ENCODE measurements at places on chromosomes 7 and 10. TPM values are rescaled to one million over a fixed set of nuclear protein-coding genes. Genes with fewer than 3 reads are reported as not detected.

GPR141 gene
- total RNA-seq = not detected

STAMBPL1 gene
- 53.0 TPM for total RNA-seq

NDUFB8 gene
- total RNA-seq = 160 TPM

- no peaks in the 10 kb centered on the region for H3K27me3 ChIP-seq
- H3K36me3 ChIP-seq = no peaks in the 10 kb centered on the region
Observed at GRCh38 chr10:51530541-51530940, 168.9 kb downstream of the CSTF2T start.

DNA sequence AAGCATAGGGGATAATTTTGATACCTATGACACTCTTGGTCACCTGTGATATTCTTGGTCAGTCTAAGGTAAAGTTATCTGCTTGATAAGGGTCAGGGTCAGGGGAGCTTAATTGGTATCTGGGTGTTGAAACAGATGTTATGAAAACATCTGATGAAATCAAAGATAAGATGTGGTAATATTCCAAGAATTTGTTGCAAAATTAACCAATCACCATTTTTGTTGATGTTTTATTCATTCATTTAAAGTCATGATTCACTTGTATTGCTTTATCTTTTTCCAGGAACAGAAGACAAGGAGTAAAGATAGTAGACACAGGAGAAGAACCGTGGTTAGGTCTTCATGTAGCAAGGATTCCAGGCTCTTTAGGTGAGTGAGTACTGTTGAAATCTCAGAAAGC, 103.1 kb downstream of the SEMA3C start:
- no peaks in the 10 kb centered on the region for H3K27me3 ChIP-seq
- no peak overlapping the region for H3K27ac ChIP-seq
- DNase-seq = no peak
- H3K4me1 ChIP-seq = no peaks in the 10 kb centered on the region
- no peaks in the 10 kb centered on the region for H3K36me3 ChIP-seq

DNA sequence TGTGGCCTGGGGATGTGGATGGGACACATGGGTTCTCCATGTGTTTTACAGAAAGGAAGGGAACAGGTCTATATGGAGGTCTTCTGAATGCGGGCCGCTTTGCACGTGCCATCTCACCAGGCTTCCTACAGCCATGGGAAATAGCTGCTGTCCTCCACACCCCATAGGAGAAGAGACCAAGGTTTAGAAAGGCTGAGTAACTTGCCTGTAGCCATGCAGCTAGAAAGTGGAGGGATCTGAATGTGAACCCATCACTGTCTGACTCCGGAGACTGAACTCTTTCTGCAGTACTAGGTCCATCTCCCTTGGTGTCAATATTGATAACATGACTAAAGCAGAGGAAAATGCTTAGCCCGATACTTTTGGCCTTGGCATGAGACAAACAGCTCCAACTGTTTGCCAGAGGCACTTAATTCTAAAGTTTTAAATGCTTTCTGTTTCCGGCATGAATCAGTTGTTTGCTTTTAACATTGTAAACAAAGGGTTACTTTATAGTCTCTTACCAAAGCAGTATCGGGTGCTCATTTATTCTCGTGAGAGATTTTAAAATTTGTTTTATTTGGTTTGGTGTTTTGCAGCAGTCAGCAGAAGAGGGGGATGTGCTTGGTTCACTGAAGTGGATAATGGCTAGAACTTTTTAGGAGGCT, 64.8 kb upstream of the LOXL4 start:
- H3K4me1 ChIP-seq = no peaks in the 10 kb centered on the region
- H3K4me3 ChIP-seq = no peak overlapping the region
- H3K27ac ChIP-seq = no peak overlapping the region

- no peak overlapping the region for H3K4me3 ChIP-seq
- no peak for DNase-seq
- peaks cover 27% of the 10 kb centered on the region for H3K4me1 ChIP-seq
- H3K36me3 ChIP-seq = peaks cover 9% of the 10 kb centered on the region
- H3K27ac ChIP-seq = no peak overlapping the region
Observed at GRCh38 chr10:7794251-7795026, 6.5 kb downstream of the ATP5F1C start.

DNA sequence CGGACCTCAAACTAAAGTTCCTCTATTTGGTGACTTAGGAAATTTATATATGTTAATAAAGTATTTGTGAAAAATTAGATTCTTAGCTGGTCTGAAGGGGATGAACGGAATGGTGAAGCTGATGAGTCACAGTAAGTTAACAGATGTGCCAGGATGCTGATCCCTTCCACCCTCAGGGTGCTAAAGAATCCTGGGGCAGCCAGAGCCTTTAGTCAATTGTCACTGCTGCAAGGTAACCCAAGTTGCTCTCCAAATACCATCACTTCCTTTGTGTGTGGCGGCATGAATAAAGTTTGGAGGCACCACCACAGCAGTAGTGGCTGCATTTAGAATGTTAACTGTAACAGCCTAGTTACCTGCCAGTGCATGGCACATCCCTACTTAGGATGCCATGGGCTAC, 222.6 kb upstream of the PPP1R3A start:
- H3K27ac ChIP-seq = no peak overlapping the region
- H3K36me3 ChIP-seq = no peaks in the 10 kb centered on the region
- no peaks in the 10 kb centered on the region for H3K4me1 ChIP-seq

GRCh38 chr10:75611172-75611992, 180.0 kb downstream of the LRMDA start:
- no peaks in the 10 kb centered on the region for H3K4me1 ChIP-seq
- H3K27me3 ChIP-seq = no peaks in the 10 kb centered on the region
- no peaks in the 10 kb centered on the region for H3K36me3 ChIP-seq
- no peak for DNase-seq

GRCh38 chr7:78528964-78529363, 730.4 kb downstream of the PHTF2 start:
- no peak for DNase-seq
- no peaks in the 10 kb centered on the region for H3K4me1 ChIP-seq
- H3K4me3 ChIP-seq = no peak overlapping the region
- no peaks in the 10 kb centered on the region for H3K27me3 ChIP-seq
- H3K36me3 ChIP-seq = no peaks in the 10 kb centered on the region

DNA sequence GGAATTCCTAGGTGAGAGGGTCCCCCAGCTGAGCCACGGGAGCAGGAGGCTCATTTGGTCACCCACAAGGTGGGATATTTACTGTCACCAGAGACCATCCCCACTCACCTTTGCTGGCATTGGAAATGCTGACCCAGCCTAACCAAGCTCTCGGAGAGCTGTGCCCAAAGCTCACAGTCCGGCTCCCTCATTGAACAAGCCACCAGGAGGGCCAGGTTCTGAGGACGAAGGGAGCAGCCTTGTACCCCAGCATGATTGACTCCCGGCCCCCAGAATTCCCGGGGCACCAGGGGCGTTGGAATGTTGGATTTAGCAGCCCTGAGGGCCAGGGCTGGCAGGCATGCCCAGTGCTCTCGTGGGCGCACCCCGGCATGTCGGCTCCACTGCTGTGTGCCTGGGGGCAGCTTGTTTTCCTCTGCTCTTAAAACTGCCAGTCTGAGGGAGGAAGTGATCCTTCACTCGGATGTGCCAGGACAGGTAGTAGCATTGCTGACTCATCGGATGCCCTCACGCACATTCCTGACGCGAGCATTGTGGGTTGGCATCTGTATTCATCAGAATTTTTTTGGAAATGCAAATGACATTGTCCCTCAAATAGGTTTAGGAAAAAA, 23.3 kb downstream of the CLIP2 start:
- H3K4me3 ChIP-seq = no peak overlapping the region
- no peaks in the 10 kb centered on the region for H3K27me3 ChIP-seq
- DNase-seq = no peak

DNA sequence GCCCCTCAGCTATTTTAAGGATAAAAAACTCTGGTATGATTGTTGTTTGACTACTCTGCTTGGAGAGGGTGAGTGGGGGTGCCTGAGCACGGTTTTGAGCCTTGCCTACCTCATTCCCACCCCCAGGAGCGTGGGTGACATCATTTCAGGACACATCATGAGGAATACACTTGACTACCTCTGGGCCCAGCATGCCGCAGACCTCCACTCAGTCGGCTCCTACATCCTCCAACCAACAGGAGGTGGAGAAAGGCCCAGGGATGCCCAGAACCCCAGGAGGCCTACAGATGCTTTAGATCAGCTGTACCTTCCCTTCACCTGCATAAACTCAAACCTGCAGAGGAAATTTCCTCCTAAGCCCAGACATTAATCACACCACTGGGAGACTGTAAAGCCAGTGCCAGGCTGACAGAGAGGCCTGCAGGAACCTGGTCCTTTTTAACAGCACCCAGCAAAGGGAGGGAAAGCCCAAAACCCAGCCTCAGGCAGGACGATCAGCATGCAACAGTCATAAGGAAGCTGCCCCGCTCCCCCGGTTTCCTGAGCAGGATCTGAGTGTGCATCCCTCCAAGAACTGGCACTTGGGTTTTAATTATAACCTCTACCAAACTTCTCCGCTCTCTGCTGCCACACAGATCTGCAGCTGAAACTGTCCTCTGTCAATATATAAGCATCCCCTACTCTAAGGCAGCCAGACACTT, 61.7 kb upstream of the ZNRF2 start:
- no peaks in the 10 kb centered on the region for H3K27me3 ChIP-seq
- no peak for DNase-seq
- H3K27ac ChIP-seq = no peak overlapping the region
- H3K4me1 ChIP-seq = no peaks in the 10 kb centered on the region

DNA sequence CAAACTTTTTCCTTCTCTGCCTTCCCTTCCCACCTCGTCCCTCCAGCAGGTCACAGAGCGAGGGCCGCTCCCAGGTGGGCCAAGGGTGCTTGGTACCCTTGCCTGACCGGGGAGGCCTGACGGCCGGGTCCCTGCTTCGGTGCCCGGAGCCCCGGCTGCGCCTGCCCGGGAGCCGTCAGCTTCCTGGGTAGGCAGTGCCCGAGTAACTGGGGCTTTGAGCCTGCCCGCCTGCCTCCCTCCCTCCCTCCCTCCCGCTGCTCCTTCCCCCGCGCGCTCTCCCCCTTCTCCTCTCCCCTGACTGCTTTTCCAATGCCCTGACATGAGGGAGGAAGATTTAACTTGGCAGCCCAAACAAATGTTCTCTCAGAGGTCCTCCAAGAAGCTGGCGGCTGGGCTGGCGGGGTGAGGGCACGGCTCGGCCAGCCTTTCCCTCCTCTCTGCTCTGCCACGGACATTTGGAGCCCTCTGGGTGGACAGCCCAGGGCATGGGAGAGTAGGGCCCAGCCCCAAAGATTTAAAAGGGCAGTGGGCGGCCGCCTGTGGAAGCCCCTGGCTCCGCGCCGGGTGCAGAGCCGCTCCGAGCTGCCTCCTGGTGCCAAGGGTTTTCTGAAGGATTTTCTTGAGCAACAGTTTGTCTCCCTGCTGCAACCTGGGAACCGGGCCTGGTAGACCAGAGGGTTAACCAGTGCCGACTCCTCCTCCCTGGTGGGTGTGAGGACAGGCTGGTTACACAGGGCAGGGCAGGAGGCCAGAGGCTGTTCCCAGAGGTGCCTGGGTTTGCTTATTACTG, 2.0 kb downstream of the ZMIZ1 start:
- peak; percentile 27 for DNase-seq
- no peaks in the 10 kb centered on the region for H3K27me3 ChIP-seq
- no peaks in the 10 kb centered on the region for H3K36me3 ChIP-seq
- H3K4me3 ChIP-seq = peak overlapping the region; percentile 48

DNA sequence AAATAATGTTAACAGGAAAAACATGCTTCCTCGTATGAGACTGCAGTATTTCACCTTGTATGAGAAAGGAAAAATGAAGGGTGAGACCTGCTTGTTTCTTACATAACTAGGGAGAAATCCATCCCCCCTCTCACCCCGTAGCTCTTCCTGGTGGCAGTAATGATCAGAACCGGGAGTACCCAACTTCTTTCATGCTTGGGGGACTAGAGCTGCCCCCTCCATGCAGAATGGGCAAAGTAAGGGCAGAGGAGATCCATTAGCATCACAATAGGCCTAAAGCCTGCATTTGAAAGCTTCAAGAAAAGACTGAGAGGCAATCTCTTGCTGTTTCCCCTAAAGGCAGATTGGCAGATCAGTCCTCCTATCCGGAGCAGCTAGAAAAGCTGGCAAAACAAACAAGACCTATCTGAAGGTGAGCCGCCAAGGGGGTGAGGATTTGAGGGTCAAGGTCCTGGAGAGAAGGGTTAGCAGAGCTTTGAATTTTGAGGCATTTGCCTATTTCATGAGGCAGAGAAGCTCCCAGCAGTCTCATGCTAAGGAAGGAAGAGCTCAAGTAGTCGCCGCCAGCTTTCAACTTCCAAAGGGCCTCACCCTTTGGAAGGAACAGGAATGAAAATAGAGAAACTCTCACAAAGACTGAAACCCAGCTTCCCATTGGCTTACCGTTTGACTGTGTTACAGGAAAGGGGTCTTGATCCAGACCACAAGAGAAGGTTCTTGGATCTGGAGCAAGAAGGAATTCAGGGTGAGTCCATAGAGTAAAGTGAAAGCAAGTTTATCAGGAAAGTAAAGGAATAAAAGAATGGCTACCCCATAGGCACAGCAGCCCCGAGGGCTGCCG, 36.2 kb downstream of the BAG3 start:
- peaks cover 6% of the 10 kb centered on the region for H3K4me1 ChIP-seq
- no peak overlapping the region for H3K4me3 ChIP-seq
- H3K27me3 ChIP-seq = no peaks in the 10 kb centered on the region
- H3K27ac ChIP-seq = no peak overlapping the region
- DNase-seq = no peak

GRCh38 chr7:135842446-135843179, 94.0 kb upstream of the FAM180A start:
- no peak overlapping the region for H3K4me3 ChIP-seq
- H3K27me3 ChIP-seq = no peaks in the 10 kb centered on the region
- no peaks in the 10 kb centered on the region for H3K36me3 ChIP-seq
- no peak for DNase-seq

DNA sequence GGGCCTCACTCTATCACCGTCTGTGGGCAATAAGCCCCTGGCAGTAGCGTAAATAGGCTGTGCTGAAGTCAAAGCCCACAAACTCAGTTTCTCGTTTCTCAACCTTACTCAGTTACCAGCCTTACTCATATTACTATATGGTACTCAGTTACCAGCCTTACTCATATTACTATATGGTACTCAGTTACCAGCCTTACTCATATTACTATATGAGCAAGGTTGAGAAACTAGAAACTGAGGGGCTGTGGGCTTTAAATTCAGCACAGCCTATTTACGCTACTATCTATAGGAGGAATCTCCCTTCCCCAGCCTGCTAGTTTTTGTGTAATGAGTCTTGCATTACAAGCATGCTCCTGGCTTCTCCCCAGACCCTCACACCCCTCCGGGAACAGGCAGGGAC, 35.4 kb downstream of the CCDC3 start:
- H3K4me1 ChIP-seq = no peaks in the 10 kb centered on the region
- no peak overlapping the region for H3K27ac ChIP-seq
- H3K27me3 ChIP-seq = no peaks in the 10 kb centered on the region

GRCh38 chr7:106398786-106399185, 114.0 kb upstream of the NAMPT start:
- no peaks in the 10 kb centered on the region for H3K4me1 ChIP-seq
- H3K4me3 ChIP-seq = no peak overlapping the region
- H3K27ac ChIP-seq = no peak overlapping the region
- H3K27me3 ChIP-seq = no peaks in the 10 kb centered on the region
- H3K36me3 ChIP-seq = no peaks in the 10 kb centered on the region

Measured in naive thymus-derived CD4-positive, alpha-beta T cell (primary cell).